GM06990 (cell line): ENCODE measurements at places on chromosomes 11 and 22.

GRCh38 chr22:27203276-27203660 is 545.9 kb downstream of the MIAT start:
- DNase-seq = no peak

GRCh38 chr22:44085743-44086270 is 61.7 kb downstream of the PARVB start:
- DNase-seq = peak; percentile 34

- DNase-seq = no peak
These were observed 1.0 kb upstream of the PANX1 start for GRCh38 chr11:94127638-94128037.

- DNase-seq = no peak
These were observed 5.6 kb downstream of the ARHGEF17 start for GRCh38 chr11:73313652-73314051.

- DNase-seq = no peak
These were observed at the start of gene LIF for GRCh38 chr22:30245985-30246813. Gene LIF (minus strand): TSS chr22:30246759. CDS start chr22:30246695, 64 bp downstream.

DNA sequence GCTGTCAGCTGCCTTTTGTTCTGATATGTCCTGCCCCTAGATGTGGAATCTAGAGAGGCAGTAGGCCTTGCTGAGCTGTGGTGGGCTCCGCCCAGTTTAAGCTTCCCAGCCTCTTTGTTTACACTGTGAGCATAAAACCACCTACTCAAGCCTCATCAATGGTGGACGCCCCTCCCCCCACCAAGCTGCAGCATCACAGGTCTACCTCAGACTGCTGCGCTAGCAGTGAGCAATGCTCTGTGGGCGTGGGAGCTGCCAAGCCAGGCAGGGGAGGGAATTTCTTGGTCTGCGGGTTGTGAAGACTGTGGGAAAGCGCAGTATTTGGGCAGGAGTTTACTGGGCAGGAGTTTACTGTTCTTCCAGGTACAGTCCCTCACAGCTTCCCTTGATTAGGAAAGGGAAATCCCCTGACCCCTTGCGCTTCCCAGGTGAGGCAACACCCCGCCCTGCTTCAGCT is 98.5 kb downstream of the SMCO4 start:
- no peak for DNase-seq

DNA sequence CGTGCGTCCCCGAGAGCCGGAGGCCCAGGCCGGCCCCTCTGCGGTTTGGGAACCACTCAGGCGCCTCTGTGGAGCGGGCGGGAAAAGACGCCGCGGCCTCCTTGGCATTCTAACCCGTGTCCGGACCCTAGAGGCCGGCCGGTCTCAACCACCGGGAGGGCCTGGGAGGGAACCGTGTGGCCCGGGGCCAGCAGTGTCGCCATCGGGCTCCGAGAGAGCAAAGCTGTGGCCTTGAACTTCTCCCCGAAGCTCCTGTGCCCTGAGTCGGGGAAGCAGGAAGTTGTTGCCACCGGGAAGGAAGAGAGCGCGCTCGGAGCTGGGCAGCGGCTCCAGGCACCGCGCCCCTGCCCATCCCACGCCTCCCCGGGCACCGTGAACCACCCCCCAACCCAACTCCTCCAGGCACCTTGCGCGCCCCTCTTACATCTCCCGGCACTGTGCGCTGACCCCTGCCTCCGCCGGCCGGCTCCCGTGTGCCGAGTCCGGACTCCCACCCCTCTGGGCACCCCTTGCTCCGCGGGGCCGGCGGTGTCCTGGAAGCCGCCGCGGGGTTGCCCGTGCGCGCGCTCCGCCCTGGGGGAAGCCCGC is 80.0 kb upstream of the PPARA start:
- DNase-seq = peak; percentile 75

DNA sequence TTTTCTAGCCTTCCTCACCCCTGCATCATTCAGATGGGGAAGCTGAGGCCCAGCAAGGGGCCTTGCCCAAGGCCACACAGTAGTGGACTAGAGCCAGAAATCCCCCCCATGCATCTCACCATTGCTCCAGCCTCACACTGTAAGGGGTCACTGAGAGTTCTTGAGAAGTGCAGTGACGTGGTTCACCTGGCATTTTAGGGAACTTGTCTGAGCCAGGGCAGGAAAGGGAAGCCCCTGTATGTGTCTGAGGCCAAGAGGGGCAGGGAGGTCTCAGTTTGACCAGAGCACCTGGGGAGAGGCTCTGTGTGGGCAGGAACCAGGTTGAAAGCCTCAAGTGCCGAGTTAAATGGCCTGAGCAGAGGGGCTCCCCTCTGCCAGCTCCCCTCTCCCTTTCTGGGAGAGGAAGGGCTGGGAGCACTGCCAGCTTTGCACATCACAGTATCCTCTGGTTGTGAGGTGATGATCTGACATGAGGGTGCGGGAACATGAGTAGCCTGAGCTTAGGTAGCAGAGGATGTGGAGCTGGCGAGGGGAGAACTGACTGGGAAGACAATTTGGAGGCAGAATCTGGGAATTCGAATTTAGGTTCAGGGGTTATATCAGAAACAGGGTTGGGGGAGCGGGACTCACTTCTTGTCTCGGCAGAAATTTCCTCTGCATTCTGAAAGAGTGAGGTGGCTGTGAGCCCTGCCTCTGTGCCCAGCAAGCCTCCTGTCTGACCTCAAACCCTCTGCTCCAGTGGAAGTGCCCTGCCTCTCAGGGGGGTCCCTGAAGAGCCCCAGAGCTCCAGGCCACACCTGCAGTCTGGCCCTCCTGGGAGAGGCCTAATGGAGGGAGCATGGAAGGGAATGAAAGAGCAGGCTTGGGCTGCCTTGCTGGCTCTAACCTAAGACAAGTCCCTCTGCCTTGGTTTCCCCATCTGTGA is 14.6 kb downstream of the ARHGEF17 start:
- DNase-seq = no peak

- no peak for DNase-seq
These were observed 6.7 kb upstream of the RTN4RL2 start for GRCh38 chr11:57453543-57454177.

- no peak for DNase-seq
These were observed 105.8 kb upstream of the ARHGAP42 start for GRCh38 chr11:100581318-100581717.

- no peak for DNase-seq
These were observed 31.2 kb downstream of the MS4A2 start for GRCh38 chr11:60119710-60120109.

DNA sequence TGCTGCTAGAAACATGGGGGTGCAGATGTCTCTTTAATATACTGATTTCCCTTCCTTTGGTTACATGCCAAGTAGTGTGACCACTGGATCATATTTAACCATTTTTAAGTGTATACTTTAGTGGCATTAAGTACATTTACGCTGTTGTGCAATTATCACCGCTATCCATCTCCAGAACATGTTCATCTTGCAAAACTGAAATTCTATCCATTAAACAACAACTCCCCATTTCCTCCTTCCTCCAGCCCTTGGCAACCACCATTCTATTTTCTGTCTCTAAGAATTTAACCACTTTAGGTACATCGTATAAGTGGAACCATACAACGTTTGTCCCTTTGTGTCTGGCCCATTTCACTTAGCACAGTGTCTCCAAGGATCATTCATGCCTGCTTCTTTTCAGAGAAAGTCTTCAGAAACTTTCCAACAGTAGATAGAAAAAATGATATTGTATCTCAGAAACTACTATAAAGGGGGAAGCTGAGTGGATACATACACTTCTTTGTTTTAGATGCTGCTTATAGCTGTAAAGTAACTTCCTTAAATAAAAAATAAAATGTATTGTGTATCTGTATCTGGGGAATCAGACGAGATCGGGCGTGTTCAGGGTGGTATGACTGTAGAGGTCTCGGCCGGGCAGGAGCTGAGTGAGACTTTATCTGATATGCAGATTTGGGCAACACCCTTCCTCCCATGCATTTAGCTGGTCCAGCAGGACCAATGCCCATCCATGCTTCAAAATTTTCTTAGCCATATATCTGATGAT is 44.6 kb upstream of the ZBED5 start:
- no peak for DNase-seq

GRCh38 chr22:49966041-49966773 is 5.6 kb downstream of the PIM3 start:
- peak; percentile 30 for DNase-seq

DNA sequence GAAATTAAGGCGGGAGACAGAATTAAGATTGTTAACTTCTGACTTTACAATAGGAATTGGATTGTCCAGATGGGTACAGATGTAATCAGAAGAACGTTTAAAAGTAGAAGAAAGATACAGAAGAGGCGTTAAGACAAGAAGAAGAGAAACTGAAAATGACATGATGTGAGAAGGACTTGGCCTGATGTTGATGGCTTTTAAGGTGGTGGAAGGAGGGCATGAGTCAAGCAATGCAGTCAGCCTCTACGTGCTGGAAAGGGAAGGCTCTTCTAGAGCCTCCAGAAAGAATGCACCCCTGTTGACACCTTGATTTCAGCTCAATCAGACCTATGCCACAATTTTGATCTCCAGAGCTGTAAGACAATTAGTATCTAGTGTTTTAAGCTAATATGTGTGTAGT is 466.9 kb upstream of the LRRC4C start:
- DNase-seq = no peak

GRCh38 chr22:43919106-43919973 is 4.3 kb upstream of the PNPLA3 start:
- DNase-seq = no peak

DNA sequence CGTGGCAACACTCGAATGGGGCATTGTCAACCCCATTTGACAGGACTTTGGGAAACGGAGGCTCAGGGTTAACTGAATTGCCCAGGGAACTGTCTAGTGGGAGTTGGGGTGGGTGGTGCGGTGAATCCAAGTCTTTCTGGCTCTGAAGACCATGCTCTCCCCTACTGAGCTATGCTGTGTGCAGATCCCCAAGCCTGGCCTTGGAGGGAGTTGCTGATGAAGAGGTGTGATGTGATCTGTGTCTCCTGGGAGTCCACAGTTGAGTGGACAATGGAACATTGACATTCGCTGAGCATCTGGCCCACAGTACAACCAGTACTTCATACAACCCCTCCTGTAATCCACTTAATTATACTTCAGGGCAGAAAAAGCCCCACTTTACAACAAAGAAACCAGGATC is 172.2 kb downstream of the ST3GAL4 start:
- DNase-seq = no peak

DNA sequence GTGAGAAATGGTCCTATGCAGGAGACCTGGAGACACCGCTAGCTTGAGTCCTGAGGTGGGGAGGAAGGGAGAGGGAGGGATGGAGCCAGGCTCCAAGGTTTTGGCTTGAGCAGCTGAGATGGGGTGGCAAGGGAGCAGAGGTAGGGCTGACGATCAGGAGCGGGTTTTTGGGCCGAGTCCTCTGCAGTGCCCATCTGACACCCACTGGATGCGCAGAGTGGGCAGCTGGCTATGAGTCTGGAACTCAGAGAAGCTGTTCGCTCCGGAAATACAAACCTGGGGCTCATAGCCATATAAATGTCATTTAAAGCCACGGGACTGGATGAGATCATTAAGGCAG is 453 bp upstream of the MAFF start:
- DNase-seq = no peak

DNA sequence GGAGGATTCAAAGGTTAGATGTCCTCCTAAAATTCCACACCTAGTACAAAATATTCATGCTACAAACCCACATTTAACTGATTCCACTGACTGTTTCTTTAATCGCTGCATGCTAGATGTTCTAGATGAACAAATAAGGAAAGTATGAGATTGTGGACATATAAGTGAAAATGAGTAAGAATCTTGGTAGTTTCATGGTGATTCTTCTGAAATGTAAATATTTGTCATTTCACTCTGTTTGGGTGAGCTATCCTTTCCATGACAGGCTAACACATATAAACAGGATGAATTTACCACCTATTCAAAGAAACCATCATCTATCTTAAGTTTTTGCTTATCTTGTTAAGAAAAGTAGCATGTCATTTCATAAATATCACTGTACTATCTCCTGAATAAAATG is 14.8 kb downstream of the OR5B3 start:
- no peak for DNase-seq

- no peak for DNase-seq
These were observed 14.6 kb upstream of the NAP1L4 start for GRCh38 chr11:3006505-3007260.

- DNase-seq = no peak
These were observed 51.9 kb upstream of the KCNQ1OT1 start for GRCh38 chr11:2751523-2752203.

DNA sequence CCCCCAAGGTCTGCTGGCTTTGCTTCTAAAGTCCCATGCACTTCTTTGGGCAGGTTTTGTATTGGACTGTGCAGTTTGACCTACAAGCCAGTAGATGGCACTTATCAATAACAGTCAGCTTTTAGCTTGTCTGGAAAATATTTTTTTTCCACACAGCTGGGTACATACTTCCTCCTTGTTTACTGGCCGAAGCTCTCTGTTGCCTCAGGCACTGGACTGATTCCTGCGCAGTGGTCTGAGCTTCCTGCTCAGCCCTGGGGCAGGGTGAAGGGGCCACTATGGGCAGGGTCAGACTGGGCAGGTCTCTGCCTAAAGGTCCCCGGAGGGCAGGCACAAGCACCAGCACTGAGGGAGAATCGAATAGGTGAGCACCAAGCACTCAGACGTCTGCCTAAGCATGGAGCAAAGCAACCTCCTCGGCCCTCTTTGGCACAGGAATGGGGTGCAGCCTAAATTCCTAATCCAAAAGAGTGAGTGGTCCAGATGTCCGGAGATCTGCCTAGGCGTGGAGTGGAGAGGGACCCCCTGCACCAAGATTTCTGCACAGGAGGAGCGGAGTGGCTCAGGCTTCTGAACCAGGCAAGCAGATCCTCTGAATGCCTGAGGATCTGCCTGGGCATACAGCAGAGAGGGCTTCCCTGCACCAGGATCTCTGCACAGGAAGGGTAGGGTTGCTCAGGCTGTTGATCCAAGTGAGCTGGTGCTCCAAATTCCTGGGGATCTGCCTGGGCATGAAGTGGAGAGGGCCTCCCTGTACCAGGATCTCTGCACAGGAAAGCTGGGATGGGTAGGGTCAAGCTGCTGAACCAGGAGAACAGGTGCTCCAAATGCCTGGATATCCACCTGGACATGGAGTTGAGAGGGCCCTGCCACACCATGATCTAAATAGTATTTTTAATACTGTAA is 105.9 kb upstream of the C11orf58 start:
- no peak for DNase-seq

GRCh38 chr11:79441461-79441875 is 638 bp upstream of the TENM4 start:
- DNase-seq = no peak

GRCh38 chr22:26466196-26466595 is 17.4 kb downstream of the HPS4 start:
- DNase-seq = no peak

DNA sequence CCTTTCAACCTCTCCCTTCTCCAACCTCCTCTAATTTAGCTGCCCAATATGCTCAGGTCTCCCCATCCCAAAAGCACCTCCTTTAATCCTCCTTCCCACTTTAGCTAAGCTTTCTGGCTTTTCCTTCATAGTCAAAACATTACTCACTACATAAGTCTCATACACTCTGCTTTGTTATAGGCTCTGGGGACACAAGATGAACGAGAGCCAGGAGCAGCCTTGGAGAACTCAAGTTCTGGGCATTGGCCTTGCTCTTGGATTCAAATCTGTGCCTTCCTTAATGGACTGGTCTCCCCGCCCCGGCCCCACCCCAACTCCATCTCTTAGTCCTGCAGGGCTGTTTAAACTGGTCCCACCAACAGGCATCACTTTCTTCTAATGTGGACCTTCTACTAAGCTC is 11.4 kb upstream of the HPX start:
- DNase-seq = no peak

- no peak for DNase-seq
These were observed 168.6 kb upstream of the E2F8 start for GRCh38 chr11:19409307-19409706.
